ENCODE measurements at places on chromosomes 7 and 10.

GRCh38 chr7:32502728-32503127 is 7.4 kb downstream of the AVL9 start:
- DNase-seq = no peak

GRCh38 chr7:78197447-78197846 is 398.9 kb downstream of the PHTF2 start:
- no peak for DNase-seq

GRCh38 chr7:117664047-117664446 is 184.2 kb downstream of the CFTR start:
- DNase-seq = no peak

GRCh38 chr10:30918651-30919050 is 113.0 kb downstream of the ZNF438 start:
- DNase-seq = no peak

DNA sequence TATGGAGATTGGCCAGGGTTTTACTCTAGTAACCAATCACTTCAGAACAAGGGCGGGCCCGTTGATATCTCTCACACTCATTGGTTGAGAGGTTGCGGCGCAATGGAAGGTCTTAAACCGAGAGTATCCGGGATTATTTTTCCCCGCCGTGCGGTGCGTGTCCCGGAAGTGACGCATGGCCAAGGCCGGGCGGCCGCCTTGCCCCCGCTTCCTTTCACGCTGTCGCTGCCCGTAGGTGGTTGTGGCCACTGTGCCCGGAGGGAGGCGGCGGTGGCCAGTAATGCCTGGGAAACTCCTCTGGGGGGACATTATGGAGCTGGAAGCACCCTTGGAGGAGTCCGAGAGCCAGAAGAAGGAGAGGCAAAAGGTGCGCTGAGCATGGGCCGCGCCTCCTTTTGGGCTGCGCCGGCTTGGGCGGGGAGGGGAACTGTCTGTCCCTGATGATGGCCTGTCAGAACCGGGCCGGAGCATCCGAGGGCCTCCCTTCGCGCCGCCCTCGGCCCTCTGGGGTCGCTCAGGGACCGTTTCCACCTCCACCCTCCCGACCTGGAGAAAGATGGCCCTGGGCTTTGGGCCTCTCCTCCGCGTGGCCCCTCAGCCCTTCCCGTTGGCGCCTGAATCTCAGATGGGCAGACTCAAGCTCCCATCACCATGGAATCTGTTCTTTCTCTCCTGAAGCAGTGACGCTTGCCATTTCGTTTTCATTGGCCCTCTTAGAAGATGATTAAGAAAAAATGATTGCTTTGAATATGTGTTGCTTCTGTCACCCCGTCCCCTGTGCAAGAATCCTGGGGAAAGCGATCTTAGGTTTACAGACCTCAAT is at the start of gene DDX50:
DDX50 (plus strand) TSS at position 211 of the 823 bp plus-strand sequence; CDS start at position 281, 70 bp downstream.
- peak; percentile 89 for DNase-seq

- DNase-seq = no peak
These were observed 34.9 kb downstream of the SRPK2 start for GRCh38 chr7:105353752-105354328.

- DNase-seq = no peak
These were observed 331.3 kb downstream of the PLXNA4 start for GRCh38 chr7:132244903-132245480.

DNA sequence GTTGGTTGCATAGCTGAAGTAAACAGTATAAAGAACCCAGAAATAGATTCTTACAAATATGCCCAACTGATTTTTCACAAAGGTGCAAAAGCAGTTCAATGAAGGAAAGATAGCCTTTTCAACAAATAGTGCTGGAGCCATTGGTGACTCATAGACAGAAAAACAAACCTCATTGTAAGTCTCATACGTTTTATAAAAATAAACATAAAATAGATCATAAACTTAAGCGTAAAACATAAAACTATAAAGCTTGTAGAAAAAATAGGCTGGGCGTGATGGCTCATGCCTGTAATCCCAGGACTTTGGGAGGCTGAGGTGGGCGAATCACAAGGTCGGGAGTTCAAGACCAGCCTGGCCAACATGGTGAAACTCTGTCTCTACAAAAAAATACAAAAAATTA is 318.8 kb upstream of the IGFBP3 start:
- DNase-seq = no peak

DNA sequence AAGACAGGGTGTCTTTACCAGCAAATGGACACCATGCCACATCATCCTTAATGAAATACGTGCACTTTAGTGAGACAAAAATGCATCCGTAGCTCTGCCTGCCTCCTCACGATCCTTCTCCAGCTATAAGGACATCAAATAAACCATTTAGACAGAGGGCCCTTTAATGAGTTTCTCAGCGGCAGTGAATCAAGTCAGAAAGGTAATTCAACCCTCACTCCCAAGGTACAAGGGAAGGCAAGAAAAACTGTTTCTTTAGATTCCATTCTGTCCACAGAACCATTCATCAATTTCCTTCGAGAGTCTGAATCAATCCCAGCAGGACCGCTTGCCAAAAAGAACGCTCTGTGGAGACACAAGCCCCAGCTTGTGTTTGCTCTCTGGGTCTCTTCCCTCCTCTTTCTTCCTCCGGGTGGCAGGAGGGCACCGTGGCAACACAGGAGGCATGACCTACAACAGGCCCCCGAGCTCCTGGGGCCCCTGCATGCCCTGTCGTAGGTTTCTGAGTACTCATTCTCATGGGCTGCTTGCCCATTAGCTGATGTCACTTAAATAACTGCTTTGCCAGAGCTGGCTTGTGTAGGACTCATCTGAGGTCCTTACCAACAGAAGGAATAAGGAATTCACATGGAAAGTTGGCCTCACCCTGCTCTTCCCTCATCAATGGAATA is 297.8 kb upstream of the PRKCQ start:
- no peak for DNase-seq

- DNase-seq = no peak
These were observed 37.0 kb downstream of the RBM20 start for GRCh38 chr10:110681023-110681681.

DNA sequence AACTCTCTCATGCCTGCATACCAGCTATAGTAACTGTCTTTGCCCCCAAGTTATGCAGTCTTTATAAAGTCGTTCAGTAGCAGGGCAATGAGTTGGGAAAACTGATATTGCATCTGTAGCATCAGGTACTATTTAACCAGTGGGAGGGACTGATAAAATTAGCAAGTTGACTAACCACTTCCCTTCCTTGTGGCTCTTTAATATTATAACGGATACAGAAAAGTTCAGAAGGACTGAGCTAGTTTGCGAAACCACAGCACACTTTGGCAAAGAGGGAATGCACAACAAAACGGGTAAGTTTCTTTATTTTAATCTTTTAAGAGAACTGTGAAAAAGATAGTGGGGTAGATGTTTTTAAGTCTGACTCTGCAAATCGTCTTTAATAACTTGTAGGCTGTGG is 205.3 kb upstream of the HDAC9 start:
- no peak for DNase-seq

DNA sequence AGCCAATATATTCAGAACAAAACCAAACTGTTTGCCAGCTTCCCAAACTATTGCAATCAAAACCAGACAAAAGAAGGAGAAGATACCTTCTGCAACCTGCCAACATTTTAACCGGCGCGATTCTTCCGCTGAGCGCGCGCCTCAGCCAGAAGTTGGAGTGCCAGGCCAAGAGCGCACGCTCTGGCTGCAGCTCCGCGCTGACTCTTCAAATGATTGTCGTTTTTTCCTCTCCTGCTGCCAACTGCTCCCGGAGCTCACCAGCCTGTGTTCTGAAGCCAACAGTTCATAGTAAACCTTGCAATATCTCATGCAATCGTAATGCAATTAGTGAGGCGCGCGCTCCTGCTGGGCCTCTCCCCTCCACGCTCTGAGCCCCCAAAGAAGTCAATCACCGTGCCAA is 259.7 kb upstream of the MGMT start:
- no peak for DNase-seq
